ENCODE measurements at places on chromosomes 7 and 10.

- no peak for DNase-seq
Observed at GRCh38 chr10:43299579-43299978, 32.7 kb upstream of the RASGEF1A start.

- DNase-seq: no peak
Observed at GRCh38 chr7:70344726-70345125, 746.5 kb downstream of the AUTS2 start.

DNA sequence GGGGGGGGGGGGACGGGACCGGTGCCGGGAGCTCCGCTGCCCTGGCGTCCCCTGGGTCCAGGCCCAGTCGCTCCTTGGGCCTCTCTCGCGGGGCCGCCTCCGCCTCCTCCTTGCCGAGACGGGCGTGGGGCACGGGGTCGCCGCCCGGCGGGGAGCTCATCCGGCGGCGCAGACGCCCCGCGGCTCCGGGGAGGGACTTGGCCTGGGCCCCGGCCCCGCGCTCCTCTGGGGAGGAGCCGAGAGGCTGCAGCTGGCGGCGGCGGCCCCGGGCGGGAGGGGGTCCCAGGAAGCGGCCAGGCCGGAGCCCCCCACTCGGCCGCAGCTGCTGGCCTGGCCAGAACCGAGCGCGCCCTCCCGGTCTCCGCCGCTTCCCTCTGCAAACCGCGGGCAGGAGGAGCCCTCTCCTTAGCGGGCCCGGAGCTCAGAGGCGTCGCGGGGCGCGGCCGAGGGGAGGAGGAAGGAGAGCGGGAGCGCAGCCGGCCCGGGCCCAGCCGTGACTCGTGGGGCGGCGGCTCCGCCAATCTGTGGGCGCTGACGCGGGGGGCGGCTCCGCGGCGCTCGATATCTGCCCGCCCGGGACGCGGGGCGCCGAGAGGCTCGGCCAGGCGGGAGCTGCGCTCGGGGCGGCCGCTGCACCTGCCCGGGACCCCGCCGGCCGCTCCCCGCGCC is at the start of gene FAM20C:
Gene FAM20C, plus strand, starts transcription at position 591 of the 669 bp plus-strand sequence. CDS start 629 bp downstream, outside the sequence.
- DNase-seq: no peak

GRCh38 chr7:39741942-39742623 is 118.7 kb downstream of the RALA start:
- no peak for DNase-seq

DNA sequence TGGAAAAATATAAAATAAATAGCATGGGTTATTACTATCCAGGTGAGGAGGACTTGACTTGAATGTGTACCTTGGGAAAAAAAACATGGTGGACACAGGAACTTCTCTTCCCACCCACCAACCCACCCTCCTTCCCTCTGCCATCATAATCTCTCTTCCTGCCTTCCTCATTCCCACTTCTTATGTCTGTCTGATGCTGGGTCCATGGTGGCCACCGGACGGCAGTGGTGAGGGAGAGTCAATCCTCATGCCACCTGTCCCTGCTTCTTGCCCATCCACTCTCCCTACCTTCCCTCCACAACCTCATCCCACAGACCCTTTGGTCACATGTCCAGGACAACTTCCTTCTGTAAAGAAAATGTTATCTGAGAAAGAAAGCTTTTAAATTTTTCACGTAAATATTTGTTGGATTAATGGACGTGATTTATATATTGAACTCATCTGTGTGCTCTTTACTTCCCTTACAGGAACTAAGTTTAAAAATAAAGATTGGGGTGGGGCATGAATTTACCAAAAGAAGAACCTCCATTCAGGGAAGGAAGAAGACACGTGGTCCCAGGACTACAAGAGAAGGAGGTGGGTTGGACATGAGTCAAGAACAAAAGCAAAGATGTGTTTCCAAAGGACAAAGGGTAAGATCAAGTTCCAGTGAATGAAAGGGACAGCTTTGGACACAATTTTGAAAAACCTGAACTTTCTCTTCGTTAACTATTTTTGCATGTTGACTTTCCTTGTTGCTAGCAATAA is 104.5 kb downstream of the PIP4K2A start:
- no peak for DNase-seq

- DNase-seq: no peak
Observed at GRCh38 chr10:56728349-56728748, 367.3 kb upstream of the ZWINT start.

GRCh38 chr7:11858622-11859302 is 26.8 kb upstream of the THSD7A start:
- DNase-seq: no peak

DNA sequence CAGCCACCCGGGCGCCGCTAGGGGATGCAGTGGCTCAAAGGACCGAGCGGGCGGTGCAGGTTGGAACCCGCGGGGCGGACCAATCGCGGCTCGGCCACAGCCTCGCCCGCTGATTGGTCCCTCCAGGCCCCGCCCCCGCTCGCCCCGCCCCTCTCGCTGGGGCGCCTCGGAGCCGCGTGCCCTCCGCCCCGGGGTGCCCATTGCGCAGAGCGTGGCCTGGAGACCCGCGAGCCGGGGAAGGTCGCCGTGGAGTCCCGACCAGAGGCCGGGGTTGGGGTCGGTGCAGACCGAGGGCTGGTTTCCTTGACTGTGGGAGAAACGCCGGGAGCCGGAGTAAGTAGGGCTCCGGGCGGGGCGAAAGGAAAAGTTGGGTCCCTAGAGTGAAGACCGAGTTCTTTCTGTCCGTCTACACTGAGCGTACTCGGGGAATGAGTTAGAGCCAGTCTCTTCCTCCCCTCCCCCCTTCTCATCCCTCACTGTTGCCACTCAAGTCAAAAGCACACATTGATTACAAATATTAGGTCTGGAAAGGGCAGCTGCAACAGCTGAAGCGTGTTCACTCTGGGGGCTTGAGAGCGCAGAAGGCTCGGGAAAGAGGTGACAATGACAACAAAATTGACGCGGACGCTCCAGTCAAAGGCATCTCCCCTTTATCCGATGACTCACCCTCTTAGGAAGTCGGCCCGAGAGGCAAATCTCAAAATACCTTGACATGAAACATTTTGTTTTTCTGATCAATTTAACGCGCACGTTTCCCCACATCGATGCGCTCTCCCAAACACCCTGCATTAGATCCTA is 843 bp upstream of the GATA3 start:
- DNase-seq: peak; percentile 30

DNA sequence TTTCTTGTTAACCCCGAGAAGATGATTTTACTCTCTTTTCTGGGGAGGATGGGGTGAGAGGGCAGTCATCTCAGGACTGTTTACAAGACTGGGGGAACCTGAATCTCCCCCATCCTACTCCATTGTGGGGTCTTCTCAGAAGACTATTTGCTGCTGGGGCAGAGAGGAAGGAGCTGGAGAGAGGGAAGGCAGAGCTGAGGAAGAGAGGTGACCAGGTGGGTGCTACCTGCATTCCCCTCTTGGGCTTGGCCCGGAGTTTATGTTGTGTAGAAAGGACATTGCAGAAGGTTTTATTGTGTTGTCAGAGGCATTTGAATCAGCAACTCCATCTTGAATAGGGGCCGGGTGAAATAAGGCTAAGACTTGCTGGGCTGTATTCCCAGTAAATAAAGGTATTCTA is 247.1 kb upstream of the GALNT17 start:
- DNase-seq: no peak

DNA sequence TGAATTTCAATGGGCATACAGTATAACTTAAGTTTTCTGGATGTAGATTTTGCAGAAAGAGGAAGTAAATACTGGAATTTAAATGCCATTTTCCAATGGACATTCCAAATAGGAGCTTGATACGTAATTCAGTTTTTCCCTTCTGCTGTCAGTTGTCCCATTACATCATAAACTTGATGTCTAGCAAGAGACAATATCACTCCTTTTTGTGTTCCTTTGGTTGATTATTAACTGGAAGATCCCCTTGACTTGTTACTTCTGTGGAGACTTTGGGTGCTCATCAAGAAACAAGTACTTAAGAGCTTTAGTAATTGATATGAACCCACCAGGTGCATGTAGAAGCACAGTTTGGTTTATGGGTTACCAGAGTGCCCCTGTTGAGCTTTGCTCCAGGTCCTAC is 116.1 kb downstream of the ST7 start:
- DNase-seq: no peak

DNA sequence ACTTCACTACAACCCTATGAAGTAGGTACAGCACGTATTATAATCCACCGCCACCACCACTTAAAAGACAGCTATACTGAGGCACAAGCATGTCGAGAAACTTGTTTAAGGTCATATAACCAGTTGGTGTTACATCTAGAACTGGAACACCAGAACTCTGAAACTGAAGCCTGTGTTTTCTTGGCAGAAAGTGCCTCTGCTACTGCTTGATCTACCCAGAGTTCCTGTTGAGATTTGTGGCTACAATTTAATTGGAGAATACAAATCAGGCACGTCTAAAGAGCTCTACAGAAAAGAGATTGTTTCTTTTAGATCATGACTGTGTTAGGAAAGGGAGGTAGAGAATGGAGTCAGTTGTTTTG is 4.3 kb upstream of the ADD3 start:
- no peak for DNase-seq
